ENCODE measurements at places on chromosomes 12 and 14. TPM values are rescaled to one million over a fixed set of nuclear protein-coding genes. Genes with fewer than 3 reads are reported as not detected.

Gene INSM2
- total RNA-seq, result not detected

Gene COCH
- total RNA-seq, result 0.23 TPM

Gene STYK1
- 2.1 TPM for total RNA-seq

Gene ANO2
- total RNA-seq, result not detected

Gene G2E3
- 14.7 TPM for total RNA-seq

Gene MANSC4
- total RNA-seq, result not detected
